ENCODE measurements at places on chromosomes 1 and 21.
A peak's percentile ranks its signal among the peaks of the same experiment; 100 is the strongest.

- DNase-seq = no peak
Observed at GRCh38 chr1:83849191-83850061, 149.5 kb downstream of the TTLL7 start.

DNA sequence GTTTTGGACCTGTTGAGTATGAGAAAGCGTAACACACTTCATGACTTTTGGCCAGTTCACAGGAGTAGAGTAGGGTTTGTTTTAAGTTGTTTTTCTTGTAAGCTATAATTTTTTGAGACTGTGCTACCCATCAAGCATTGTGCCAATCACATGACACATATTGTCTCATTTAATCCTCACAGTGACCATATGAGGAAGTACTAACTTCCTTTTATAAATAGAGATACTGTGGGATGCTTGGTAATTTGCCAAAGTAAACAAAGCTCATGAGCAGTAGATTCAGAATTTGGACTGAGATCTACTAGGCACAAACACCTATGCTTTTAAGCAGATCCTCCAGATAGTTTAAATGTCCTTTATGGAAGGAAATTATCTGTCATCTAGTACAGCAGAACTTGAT lies 178.3 kb downstream of the CACNA1E start:
- no peak for DNase-seq

DNA sequence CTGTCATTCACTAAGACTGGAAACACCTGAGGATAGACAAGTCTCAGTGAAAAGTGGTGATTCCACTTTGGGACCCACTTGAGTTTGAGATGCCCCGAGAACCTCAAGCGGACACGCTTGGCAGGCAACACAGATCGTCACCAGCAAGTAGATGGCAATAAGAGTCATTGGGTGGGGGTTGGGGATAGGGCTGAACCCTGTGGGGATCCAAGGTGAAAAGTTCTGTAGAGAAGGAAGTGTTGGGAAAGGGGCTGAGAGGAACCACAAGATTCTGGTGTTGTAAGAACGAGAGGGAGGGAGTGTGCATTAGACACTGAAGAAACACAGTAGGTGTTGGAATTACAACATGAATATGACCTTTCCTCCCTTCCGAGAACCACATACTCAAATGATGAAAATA lies 45.4 kb upstream of the TDRD10 start:
- DNase-seq = no peak

GRCh38 chr1:244406337-244406736 lies 45.4 kb downstream of the ADSS2 start:
- no peak for DNase-seq

- no peak for DNase-seq
Observed at GRCh38 chr1:32334274-32334861, 1.7 kb downstream of the MARCKSL1 start.

DNA sequence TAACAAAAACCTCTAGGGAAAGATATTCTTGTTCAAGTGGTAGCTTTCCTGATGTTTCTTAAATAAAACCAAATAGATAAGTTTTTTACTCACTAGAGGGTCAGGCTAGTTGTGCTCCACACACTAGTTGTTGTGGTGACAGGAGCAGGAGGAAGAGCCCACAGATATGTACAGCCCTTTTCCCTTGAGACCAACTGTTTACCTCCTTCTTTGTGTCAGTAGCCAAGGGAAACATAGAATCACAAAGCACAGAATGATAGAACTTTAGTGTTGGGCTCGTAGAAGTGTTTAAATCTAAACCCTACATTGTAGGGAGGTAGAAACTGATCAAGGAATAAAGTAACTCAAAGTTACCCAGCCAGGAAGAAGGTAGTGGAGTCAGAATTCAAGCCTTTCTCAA lies 309.0 kb downstream of the CTH start:
- no peak for DNase-seq

DNA sequence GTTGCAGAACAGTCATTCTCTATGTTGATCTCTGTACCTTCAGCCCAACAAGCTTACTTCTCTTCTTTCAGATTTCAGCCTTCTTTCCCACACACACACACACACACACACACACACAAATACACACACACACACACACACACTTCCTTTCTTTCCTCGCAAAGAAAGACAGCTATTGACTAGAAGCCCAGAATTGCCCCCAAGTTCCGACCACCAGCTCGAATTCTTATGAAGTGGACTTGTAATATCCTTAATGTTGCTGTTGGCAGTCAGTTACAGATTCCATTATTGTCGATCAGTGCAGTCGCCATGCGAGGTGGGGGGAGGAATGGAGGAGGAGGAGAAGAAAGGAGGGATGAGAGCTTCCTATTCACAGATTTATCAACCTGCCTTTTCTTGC lies 125.5 kb downstream of the CLEC20A start:
- no peak for DNase-seq

DNA sequence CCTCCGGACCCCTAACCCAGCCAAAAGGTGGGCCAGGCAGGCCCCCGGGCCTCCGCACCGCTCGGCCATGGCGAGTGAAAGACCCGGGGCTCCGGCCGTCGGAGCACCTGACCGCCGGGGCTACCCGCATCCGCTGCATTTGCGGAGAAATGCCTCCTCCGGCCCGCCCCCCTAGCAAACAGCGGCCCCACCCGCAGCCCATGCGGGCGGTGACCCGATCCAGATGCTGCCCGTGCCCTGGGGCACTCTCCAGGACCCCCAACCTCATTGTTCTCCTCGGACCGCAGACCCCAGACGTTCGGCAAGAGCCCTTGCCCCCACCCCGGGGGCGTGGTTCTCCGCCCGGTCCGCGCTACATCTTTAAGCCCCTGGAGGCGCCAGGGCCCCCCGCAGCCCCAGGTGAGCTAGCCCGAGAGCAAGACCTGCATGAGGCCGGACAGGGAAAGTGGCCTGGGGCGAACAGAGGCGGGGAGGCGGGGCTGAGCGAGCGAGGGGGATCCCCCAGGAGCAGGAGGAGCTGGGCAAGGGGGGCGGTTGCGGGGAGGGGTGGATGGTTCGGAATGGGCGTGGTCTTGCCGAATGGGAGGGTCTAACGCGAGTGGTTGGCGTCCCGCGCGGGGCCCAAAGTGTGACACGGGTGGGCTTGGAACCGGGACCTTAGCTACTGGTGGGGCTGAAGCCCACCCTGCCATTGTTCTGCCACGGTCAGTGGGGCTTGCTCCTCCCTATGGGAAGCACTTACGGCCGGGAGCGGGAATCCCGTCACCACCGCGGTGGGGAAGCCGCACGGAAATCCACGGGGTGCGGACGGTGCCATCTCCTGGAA lies 6.3 kb upstream of the CRYBG2 start:
- DNase-seq = peak; percentile 42

- peak; percentile 70 for DNase-seq
Observed at GRCh38 chr1:149885339-149886120, 13.8 kb upstream of the BOLA1 start.

DNA sequence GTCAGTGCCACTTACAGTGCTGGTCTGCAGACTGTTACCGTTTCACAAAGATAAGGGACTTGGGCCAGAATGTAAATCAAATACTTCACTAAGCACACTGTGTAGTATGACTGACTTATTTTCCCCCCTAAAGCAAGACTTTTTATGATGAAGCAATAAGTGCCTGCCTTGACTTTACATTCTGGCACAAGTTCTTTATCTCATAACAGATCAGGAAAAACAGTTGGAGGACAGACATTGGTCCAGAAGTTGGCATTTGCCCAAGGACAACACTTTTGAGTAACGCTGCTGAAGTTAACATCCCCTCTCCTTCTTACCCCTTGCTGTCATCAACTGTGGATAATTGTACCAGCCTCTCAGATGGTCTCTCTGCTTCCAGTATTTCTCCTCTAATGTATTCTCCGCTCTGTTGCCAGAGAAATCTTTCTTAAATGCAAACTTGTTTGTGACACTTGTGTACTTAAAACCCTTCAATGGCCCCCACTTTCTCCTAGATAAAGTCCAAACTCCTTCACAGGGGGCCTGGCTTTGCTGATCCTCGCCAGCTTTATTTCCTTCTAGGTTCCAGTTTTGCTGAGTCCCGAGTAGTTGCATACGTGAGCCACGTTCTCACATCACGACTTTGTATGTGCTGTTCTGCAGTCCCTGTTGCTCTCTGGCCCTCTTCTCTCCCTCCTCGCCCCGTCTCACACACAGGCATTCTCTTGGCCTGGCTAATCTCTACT lies 45.7 kb downstream of the S1PR1 start:
- DNase-seq = no peak

- DNase-seq = no peak
Observed at GRCh38 chr1:182670032-182670749, 14.2 kb downstream of the RGS8 start.

DNA sequence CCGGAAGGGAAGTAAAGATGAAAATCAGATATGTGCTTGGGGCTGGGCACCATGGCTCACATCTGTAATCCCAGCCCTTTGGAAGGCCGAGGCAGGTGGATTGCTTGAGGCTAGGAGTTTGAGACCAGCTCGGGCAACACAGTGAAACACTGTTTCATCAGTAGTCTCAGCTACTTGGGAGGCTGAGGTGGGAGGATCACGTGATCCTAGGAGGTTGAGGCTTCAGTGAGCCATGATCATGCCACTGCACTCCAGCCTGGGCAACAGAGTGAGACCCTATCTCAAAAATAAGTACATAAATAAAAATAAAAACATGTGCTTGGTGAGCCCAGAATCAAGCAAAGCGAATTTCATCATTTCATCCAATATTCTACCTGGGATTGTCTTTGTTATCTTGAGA lies 23.3 kb upstream of the PCP4 start:
- no peak for DNase-seq

- DNase-seq = no peak
Observed at GRCh38 chr1:92105546-92106081, 25.5 kb downstream of the BTBD8 start.

- no peak for DNase-seq
Observed at GRCh38 chr1:104746994-104747393, 997.3 kb downstream of the AMY1C start.

Measured in stimulated activated CD4-positive, alpha-beta T cell treated with anti-CD3 and anti-CD28 coated beads, Interleukin-1b, Interleukin-23, amount 100 ng/mL, for 24 hours (primary cell).